HL-60 (cell line): ENCODE measurements at places on chromosomes 3 and 15.

GRCh38 chr15:46441294-46442062 lies 806.6 kb downstream of the SQOR start:
- DNase-seq, result no peak

GRCh38 chr3:183745300-183746098 lies 47.9 kb downstream of the YEATS2 start:
- no peak for DNase-seq

DNA sequence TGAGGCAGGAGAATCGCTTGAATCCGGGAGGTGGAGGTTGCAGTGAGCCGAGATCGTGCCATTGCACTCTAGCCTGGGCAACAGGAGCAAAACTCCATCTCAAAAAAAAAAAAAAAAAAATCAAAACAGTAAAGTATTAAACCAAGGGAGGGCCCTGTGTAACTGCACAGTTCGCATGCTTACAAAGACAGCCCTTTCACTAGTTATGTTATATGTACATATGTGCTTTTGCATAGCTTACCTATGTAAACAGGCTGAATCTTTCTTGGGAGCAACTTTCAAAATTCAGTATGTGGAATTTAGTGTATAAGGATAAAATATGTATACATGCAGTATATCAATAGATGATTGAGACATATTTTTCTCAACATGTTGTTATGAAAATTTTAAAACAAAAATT lies 16.1 kb upstream of the SLMAP start:
- no peak for DNase-seq

DNA sequence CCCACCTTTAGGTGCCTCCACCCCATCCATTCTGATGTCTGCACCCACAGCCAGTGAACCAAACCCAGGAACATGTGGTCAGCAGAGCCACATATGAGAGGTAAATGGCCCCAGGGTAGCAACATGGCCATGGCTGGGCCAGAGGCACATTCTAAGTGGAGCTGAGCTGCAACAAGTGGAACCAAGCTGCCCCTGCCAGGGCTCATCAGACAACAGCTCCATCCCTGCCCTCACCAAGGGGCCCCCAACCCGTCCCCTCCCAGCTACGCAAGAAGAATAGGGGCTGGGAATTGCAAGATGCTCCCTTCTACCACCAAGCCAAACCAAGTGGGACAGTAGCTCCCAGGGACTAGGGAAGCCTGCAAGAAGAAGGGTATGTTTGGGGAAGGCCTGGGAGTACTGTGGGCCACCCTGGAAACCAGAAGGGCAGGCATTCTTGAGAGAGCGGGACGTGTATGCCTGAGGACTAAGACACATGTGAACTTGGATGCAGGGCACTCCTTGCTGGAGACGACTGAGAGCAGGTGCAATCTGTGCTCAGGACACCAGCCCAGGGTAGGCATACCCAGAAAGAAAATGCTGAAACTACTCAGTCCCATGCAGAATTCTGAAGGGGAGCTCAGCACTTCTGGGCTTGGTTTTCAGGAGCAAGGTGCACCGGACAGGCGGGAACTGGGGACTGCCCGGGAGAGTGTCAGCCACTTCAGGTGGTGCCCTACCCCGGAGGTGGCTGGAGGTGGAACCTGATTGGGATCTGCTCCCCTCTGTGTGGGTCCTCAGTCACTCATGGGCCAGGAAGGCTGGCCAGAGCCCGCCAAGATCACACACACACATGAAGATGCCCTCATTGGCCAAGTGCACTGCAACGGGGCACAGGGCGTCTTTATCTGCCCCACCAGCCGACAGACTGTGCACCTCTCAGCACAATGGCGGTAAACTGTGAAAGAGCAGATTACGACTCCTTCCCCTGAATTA lies 9.5 kb downstream of the MYL3 start:
- no peak for DNase-seq

DNA sequence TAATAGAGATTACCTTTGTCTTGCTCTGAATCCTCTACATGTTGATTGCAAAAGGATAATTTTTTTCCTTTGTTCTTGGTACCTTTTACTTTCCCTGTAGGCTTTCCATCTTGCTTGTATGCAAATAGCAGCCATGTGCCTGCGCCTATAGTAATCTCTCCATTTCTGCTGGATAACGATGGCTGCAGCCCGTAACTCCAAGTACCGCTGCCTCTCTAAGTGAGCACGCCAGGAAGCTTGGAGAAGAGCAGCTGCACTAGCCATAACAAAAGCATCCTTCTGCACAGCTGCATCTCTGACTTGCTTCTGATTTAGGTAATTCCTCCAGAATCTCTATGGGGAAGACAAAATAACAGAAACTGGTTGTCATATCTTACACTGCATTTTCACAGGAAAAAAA lies 89.3 kb downstream of the NR2E3 start:
- no peak for DNase-seq

DNA sequence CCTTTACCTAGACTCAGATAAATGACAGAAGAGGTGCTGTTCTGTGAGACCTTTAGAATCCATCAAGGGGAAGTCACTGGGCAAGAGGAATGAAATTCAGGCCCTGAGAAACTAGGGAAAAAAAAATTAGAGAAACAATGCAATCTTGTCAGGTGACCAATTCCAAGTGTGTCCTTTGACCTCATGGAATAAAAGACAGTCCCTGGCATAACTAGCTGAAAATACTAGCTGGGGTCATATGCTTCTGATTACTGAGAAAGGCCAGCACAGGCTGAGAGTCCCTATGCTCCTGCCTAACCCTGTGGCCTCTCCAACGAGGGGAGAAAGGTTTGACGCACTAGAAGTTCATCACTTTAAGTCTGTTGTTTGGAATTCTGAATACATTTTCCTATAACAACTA lies 167.3 kb downstream of the XXYLT1 start:
- DNase-seq, result no peak
